H1 (cell line): ENCODE measurements at places on chromosomes 3 and 15. TPM values are rescaled to one million over a fixed set of nuclear protein-coding genes. Genes with fewer than 3 reads are reported as not detected.

GRCh38 chr3:184750349-184751083 lies 38.7 kb upstream of the MAGEF1 start:
- no peak for DNase-seq

DNA sequence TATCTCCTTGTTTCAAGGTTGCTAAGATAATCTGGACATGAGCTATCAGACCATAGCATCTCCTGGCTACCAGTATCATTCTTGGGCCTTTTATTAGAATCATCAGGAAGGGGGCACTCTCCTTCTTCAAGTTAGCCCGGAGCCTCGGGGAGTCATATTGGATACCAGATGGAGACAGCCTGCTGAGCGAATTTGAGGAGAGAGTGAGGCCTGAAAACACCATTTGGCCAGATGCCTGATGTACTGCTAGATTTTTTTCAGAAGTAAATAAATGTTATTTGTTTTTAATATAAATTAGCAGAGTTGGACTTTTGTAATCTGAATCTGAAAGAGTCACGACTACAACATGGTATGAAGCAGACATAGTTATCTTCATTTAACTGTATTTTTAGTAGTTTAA lies 848.6 kb downstream of the IGSF11 start:
- DNase-seq: no peak

The OIP5 gene
- 34.8 and 36.7 TPM in 2 replicates for total RNA-seq

The FILIP1L gene
- total RNA-seq: 0.09 and 0.33 TPM in 2 replicates

The CRYGS gene
- total RNA-seq: 0.90 and 1.8 TPM in 2 replicates
